ENCODE measurements at places on chromosomes 1 and 21. TPM values are rescaled to one million over a fixed set of nuclear protein-coding genes. Genes with fewer than 3 reads are reported as not detected.

Gene ITPKB
- 31.0 TPM for total RNA-seq

Gene ATAD3B
- total RNA-seq, result 39.2 TPM

GRCh38 chr1:98989556-98989907 lies 15.1 kb downstream of the PLPPR5 start:
- peaks cover 10% of the 10 kb centered on the region for H3K4me1 ChIP-seq
- H3K27me3 ChIP-seq, result no peaks in the 10 kb centered on the region
- H3K27ac ChIP-seq, result no peak overlapping the region

DNA sequence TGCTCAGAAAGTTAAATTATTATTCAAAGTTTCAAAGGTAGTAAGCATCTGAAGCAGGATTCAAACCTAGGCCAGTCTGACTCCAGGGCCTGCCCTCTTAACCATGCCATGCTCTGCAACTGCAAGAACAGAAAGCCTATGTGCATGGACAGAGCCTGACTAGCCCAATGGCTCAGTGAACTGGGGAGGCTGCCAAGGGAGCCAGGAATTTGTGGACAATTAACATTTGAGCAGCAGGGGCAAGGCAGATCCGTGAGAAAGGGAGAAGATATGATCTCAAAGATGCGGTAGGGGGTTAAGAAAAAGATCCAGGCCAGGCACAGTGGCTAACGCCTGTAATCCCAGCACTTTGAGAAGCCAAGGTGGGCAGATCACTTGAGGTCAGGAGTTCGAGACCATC lies 6.5 kb upstream of the ATP1A4 start:
- H3K4me1 ChIP-seq, result no peaks in the 10 kb centered on the region
- no peaks in the 10 kb centered on the region for H3K36me3 ChIP-seq
- no peak for DNase-seq
- H3K27me3 ChIP-seq, result peaks cover 12% of the 10 kb centered on the region
- H3K27ac ChIP-seq, result no peak overlapping the region

Gene OLIG2
- total RNA-seq, result not detected

- peaks cover 11% of the 10 kb centered on the region for H3K36me3 ChIP-seq
- H3K27me3 ChIP-seq, result no peaks in the 10 kb centered on the region
- no peak overlapping the region for H3K27ac ChIP-seq
- DNase-seq, result no peak
- H3K4me1 ChIP-seq, result peaks cover 2% of the 10 kb centered on the region
Observed at GRCh38 chr1:226953175-226953800, 13.2 kb downstream of the COQ8A start.

- no peak overlapping the region for H3K27ac ChIP-seq
- peaks cover 6% of the 10 kb centered on the region for H3K27me3 ChIP-seq
- H3K4me3 ChIP-seq, result no peak overlapping the region
- no peak for DNase-seq
- peaks cover 5% of the 10 kb centered on the region for H3K36me3 ChIP-seq
Observed at GRCh38 chr1:14844356-14844755, 245.9 kb downstream of the KAZN start.

Gene RGS1
- 12.0 TPM for total RNA-seq

- no peak overlapping the region for H3K27ac ChIP-seq
- no peaks in the 10 kb centered on the region for H3K4me1 ChIP-seq
- no peak overlapping the region for H3K4me3 ChIP-seq
- no peaks in the 10 kb centered on the region for H3K36me3 ChIP-seq
- DNase-seq, result no peak
- H3K27me3 ChIP-seq, result peaks cover 40% of the 10 kb centered on the region
Observed at GRCh38 chr1:20538760-20539551, 13.4 kb upstream of the FAM43B start.

DNA sequence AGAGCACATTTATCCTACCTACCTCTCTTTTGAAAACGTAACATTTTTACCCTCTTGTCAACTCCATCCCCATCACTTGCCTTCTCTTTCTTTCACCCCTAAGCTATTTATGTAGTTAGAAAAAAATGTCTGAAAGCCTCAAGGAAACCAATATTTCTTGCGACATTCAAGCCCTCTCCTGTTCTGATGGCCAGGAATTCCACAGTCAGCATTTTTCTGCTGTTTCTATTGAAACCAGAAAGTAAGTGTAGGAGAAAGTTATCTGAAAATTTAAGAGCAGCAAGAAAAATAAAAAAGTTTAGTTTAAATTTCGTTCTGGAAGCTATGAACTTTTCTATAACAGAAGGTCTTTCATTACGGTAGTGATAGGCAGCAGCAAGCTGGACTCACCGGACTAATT lies 247.6 kb upstream of the PBX1 start:
- H3K27me3 ChIP-seq, result no peaks in the 10 kb centered on the region
- no peaks in the 10 kb centered on the region for H3K4me1 ChIP-seq
- no peak for DNase-seq
- no peaks in the 10 kb centered on the region for H3K36me3 ChIP-seq
- H3K27ac ChIP-seq, result no peak overlapping the region

DNA sequence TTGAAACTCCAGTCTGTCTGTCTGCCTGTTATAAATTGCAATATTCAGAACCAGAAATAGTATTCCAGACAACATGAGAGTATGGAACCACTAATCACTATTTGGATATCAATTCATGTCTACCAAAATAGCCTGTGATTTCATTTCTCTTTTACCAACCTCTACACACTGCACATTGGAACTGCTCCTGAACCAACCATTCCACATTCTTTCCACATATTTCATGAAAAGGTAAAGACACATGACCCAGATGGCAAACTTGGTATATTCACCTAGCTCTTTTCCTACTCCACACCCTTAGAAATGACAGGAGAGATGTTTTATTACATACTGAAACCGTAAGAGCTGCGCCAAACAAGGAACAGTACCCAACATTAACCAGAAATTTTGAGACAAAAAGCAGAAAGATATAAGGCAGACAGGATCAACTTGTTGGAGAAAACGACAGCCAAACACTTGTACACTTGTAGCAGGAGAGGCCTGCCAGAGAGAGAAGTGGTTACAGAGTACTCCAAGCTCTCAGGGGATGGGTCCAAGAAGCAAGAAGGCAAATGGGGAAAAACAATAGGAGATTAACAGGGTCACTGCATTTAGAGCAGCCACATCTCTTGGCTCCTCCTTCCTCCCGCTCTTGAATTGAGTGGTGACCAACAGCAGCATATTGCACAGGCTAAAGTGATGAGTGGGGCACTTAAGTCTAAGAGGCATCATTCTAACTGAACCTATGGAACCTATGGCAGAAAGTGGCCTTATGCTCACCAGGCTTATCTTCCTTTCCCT lies 148.7 kb downstream of the SETD4 start:
- H3K36me3 ChIP-seq, result no peaks in the 10 kb centered on the region
- H3K4me1 ChIP-seq, result no peaks in the 10 kb centered on the region
- H3K27ac ChIP-seq, result no peak overlapping the region

- no peak overlapping the region for H3K4me3 ChIP-seq
- no peak overlapping the region for H3K27ac ChIP-seq
- H3K27me3 ChIP-seq, result peaks cover 9% of the 10 kb centered on the region
- no peak for DNase-seq
- no peaks in the 10 kb centered on the region for H3K36me3 ChIP-seq
Observed at GRCh38 chr1:218411101-218411500, 66.0 kb downstream of the TGFB2 start.

Gene OLFM3
- total RNA-seq, result not detected

DNA sequence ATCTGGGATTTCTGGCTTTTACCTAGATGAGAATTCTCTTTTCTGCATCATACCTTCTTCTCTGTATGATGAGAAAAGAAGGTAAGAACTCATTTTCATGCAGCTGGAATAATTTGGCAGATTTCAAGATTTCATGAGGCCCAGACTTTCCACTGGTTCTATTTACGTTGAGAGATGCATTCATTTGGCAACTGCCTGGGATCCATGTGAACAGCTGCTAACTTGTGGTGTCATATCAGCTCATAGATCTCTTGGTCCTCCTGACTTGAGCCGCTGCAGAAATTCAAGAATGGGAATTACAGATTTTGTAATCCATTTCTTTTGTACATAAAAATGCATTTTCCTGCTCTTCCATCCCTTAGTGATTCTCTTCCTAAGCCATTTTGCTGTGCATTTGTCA lies 17.1 kb upstream of the C1orf87 start:
- H3K36me3 ChIP-seq, result no peaks in the 10 kb centered on the region
- H3K4me1 ChIP-seq, result no peaks in the 10 kb centered on the region
- DNase-seq, result no peak
- no peak overlapping the region for H3K4me3 ChIP-seq

Gene MAP3K6
- total RNA-seq, result 6.5 TPM

DNA sequence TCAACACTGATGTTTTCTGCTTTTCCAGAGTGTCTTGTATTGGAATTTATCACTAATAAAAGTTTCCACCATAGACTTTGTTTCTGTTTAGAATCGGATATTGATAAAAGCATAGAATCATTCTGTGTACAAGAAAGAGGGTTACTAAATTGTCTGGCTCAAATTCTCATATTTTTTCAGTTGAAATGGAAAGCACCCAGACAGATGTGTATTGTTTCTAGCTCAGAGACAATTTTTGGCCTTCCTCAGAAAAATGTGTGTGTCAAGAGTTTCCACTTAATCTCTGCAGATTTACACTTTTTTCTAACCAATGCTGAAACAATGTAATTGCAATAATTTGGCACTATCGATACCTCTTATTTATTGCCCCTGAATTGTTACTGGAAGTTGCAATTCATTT lies 20.2 kb downstream of the LHX9 start:
- peaks cover 13% of the 10 kb centered on the region for H3K27me3 ChIP-seq
- no peak overlapping the region for H3K4me3 ChIP-seq
- no peak for DNase-seq
- H3K4me1 ChIP-seq, result peaks cover 7% of the 10 kb centered on the region
- no peaks in the 10 kb centered on the region for H3K36me3 ChIP-seq
- H3K27ac ChIP-seq, result no peak overlapping the region

Gene KRTAP12-2
- total RNA-seq, result not detected

DNA sequence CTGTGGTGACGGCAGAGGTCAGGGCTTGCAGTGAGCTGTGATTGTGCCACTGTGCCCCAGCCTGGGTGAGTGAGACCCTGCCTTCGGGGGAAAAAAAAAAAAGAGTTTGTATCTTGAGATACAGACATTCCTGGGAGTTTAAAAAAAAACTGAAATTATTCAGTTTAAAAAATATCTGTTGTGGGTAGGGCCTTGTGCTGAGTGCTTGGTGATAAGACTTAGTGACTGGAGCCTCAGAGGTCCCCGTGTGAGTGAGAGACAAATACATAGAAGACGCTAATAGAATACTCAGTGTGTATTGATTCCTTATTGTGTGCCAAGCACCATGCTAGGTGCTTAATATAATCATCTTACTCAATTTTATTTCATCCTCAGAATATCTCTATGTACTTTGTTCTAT lies 22.7 kb downstream of the DDI2 start:
- peak overlapping the region; percentile 31 for H3K27ac ChIP-seq
- H3K4me1 ChIP-seq, result no peaks in the 10 kb centered on the region
- peaks cover 60% of the 10 kb centered on the region for H3K36me3 ChIP-seq
- no peaks in the 10 kb centered on the region for H3K27me3 ChIP-seq
- no peak overlapping the region for H3K4me3 ChIP-seq

DNA sequence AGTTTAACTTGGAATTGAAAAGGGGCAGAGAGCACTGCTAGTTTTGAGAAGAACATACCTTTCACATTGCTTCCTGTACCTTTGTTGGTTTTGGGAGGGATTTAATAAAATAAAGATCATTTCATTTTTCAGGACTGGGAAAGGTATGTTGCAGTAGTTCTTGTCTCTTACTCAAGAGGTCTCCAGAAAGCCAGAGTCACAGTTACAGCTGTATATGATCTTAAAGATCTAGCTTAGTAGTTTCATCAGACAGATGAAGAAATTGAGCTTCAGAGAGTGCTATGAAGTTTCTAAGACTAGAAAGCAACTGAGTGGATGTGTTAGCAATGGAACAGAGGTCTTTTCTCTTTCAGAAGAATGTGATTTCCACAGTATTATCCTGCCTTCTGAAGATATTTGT lies 1.0 kb downstream of the OR10K2 start:
- H3K27me3 ChIP-seq, result peaks cover 2% of the 10 kb centered on the region
- no peak overlapping the region for H3K27ac ChIP-seq
- H3K4me3 ChIP-seq, result no peak overlapping the region
- no peaks in the 10 kb centered on the region for H3K36me3 ChIP-seq
- H3K4me1 ChIP-seq, result no peaks in the 10 kb centered on the region
- no peak for DNase-seq

- no peak overlapping the region for H3K27ac ChIP-seq
- H3K36me3 ChIP-seq, result peaks cover 41% of the 10 kb centered on the region
- H3K27me3 ChIP-seq, result no peaks in the 10 kb centered on the region
Observed at GRCh38 chr1:20847611-20848080, 60.5 kb upstream of the HP1BP3 start.

Gene KRTAP10-2
- not detected for total RNA-seq

GRCh38 chr1:203287109-203287893 lies 18.0 kb upstream of the BTG2 start:
- peak; percentile 88 for DNase-seq
- H3K36me3 ChIP-seq, result peaks cover 5% of the 10 kb centered on the region
- no peaks in the 10 kb centered on the region for H3K27me3 ChIP-seq
- peaks cover 66% of the 10 kb centered on the region for H3K4me1 ChIP-seq
- peak overlapping the region; percentile 78 for H3K4me3 ChIP-seq

Gene LCE1B
- not detected for total RNA-seq

GRCh38 chr1:37274486-37274885 lies 199.9 kb upstream of the ZC3H12A start:
- H3K27ac ChIP-seq, result no peak overlapping the region
- H3K4me1 ChIP-seq, result no peaks in the 10 kb centered on the region

Gene FMO3
- total RNA-seq, result not detected

GRCh38 chr21:25491267-25491666 lies 116.0 kb downstream of the MRPL39 start:
- peaks cover 63% of the 10 kb centered on the region for H3K4me1 ChIP-seq
- H3K27me3 ChIP-seq, result no peaks in the 10 kb centered on the region
- peak overlapping the region; percentile 35 for H3K4me3 ChIP-seq
- peaks cover 43% of the 10 kb centered on the region for H3K36me3 ChIP-seq
- no peak for DNase-seq
- H3K27ac ChIP-seq, result peak overlapping the region; percentile 79

Gene CD160
- total RNA-seq, result not detected

- H3K4me1 ChIP-seq, result no peaks in the 10 kb centered on the region
- H3K36me3 ChIP-seq, result peaks cover 58% of the 10 kb centered on the region
- no peak for DNase-seq
- H3K27me3 ChIP-seq, result no peaks in the 10 kb centered on the region
- no peak overlapping the region for H3K4me3 ChIP-seq
Observed at GRCh38 chr1:241857131-241857530, 9.1 kb downstream of the EXO1 start.

- H3K27ac ChIP-seq, result no peak overlapping the region
- DNase-seq, result no peak
- H3K27me3 ChIP-seq, result no peaks in the 10 kb centered on the region
Observed at GRCh38 chr1:192491804-192492554, 83.6 kb upstream of the RGS1 start.

GRCh38 chr1:154609398-154610380 lies 1.7 kb upstream of the ADAR start:
- peak; percentile 77 for DNase-seq
- H3K4me3 ChIP-seq, result peak overlapping the region; percentile 95
- no peaks in the 10 kb centered on the region for H3K27me3 ChIP-seq
- peaks cover 64% of the 10 kb centered on the region for H3K4me1 ChIP-seq
- H3K27ac ChIP-seq, result peak overlapping the region; percentile 99

- H3K4me1 ChIP-seq, result no peaks in the 10 kb centered on the region
- H3K27ac ChIP-seq, result no peak overlapping the region
- no peak overlapping the region for H3K4me3 ChIP-seq
- no peak for DNase-seq
- H3K27me3 ChIP-seq, result no peaks in the 10 kb centered on the region
Observed at GRCh38 chr1:104733866-104734265, 984.2 kb downstream of the AMY1C start.

Gene VPS26C
- total RNA-seq, result 54.8 TPM
